ENCODE measurements at places on chromosomes 2 and 18.

DNA sequence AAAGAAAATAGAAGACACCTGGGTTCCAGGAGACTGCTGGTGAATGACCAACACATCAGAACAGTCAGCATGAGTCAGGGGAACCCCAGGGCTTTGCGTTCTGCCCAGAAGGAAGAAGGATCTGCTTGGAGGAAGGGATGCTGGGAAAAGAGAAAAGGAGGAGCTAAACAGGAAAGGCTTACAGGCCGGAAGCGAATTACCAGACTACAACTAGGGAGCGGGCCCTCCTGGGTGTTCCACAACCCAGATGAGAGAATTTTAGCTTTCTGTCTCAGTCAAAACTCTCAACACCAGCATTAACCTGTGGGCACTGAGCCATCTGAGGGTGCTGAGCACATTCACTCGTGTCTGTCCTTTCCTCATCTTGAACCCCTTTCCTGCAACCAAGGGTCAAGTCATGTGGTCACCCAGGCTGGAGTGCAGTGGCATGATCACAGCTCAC lies 19.2 kb downstream of the CDC42EP3 start:
- no peak for DNase-seq

DNA sequence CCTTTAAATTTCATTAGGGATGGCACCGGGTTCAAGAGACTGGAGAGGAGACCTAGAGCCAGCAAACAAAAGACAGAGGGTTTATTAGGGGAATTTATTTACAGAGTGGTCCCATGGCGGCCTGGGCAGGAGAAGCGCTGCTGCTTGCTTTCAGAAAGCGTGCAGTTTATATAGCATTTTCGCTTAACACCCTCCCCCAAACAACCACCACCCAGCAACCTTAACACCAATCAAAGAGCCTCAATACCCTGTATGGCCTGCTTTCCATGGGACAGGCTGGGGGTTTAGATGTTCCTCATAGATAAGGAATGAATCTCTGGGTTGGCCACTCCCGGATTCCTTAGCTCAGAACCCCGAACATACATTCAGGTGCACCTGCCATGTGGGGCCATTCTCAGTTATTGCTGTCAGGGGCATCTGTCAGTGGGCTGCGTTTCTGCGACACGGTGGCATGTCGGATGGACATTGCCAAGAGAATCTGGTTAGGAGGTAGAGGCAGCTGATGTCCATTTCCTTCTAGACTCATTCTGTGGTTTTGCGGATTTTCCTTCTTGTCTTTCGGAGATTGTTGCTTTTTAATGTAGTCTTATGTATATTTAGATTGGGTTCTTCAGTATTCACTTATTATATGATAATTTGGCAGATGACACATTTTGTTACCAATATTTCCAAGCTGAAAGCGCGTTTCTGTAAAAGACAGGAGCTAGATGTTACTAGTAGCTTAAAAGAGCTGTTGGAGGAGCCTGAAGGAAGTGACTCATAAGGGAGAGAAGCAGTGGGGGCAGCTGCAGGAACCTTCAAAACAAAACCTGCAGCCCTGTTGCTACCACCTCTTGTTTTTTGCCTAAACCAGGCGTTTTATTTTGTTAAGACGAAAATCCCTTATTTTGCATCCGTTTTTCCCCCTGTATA lies 7.2 kb downstream of the AGAP1 start:
- DNase-seq = no peak

DNA sequence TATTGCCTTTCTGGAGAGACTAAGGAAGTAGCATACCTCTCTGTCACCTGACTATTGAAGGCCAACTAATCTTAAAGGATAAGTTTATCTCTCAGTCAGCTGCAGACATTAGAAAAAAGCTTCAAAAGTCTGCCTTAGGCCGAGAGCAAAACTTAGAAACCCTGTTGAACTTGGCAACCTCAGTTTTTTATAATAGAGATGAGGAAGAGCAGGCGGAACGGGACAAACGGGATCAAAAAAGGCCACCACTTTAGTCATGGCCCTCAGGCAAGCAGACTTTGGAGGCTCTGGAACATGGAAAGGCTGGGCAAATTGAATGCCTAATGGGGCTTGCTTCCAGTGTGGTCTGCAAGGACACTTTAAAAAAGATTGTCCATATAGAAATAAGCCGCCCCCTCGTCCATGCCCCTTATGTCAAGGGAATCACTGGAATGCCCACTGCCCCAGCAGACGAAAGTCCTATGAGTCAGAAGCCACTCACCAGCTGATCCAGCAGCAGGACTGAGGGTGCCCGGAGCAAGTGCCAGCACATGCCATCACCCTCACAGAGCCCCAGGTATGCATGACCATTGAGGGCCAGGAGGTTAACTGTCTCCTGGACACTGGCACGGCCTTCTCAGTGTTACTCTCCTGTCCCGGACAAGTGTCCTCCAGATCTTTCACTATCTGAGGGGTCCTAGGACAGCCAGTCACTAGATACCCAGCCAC lies 61.5 kb upstream of the FAM98A start:
- DNase-seq = no peak

GRCh38 chr2:157611726-157612125 lies 16.9 kb downstream of the ACVR1C start:
- no peak for DNase-seq

DNA sequence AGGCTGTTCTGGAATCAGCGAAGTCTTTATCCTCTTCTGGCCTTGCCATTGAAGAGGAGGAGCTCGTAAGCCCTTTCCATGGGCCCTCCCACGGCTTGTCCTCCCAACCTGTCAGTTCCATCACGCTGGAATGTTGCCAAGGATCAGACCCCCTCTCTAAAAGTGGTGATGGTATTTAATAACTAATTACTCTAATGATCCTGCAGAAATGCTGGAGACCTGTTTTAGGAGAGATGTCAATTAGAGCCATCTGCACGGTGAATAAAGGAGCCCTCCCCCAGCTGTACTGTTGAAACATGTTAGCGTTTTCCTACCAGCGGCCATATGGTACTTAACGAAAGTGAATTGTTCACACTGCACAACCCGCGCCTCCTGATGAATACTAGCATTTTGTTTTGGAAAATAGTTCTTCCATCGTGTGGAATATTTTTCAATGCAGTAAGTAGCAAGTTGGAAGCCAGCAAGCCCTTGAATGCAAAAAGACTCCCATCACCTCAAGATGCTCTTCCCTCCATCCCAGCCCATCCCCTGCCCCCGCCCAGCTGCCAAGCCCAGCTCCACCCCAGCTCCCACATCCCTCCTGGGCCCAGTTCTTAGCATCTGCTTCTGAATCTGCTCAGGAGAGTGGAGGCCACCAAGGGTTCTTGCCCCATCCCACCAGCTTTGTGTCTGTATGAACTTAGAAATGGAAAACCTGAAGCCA lies 145.4 kb downstream of the KLHL29 start:
- DNase-seq = no peak

DNA sequence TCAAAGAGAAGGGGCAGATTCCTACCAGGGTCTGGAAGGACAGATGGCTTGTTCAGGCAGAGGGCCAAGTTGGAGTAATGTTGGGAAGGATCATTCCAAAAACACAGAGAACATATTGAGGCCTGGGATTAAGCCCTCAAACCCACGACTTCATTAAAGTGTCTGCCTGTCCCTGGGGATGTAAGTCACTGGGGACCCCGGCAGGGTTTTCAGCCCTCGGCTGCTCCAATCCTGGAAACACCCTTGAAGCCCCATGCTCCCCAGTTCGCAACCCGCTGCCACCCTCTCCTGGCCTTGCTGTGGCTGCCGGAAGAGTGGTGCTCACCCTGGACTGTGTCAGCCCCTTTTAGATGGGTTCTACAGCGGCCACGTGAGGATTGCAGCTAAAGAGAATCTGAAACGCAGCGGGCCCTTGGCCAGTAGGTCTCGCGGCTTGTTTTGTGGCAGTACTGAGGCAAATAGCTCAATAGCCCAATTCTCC lies 79.9 kb downstream of the EPAS1 start:
- DNase-seq = no peak

GRCh38 chr2:180706694-180707093 lies 273.7 kb upstream of the UBE2E3 start:
- no peak for DNase-seq

DNA sequence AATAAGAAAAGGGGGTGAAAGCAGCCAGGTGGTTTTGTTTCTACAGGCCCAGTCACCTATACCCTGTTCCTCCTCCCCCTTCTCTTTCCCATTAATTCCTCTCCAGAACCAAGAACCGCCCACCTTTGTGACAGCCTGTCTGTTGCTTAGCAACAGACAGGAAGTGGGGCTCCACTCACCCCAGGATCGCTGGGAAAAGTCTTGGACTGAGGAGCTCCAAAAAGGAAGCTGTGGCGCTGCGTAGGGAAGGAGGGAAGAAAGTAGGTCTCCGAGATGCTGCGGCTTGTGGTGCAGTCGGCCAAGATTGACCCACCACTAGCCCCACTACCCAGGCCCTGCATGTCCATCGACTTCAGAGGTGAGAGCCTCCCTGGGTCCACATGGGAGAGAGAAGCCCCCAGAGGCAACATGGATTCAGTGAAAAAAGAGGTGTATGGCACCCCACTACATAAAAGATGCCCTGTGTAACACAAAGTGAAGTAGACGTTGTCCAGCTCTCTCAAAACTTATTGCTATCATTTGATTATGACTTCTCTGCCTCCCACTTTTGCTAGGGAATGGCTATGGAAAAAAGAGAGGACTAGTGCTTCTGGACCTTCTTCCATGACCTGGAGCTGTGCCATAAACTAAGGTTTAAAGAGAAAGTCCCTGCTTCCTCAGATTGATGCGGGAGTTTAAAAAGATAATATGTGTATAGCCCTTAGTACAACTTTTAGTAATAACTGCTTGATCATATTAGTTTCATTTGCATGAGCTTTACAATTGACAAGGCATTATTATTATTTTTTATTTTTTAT lies at the start of gene FER1L5:
FER1L5 (plus strand) TSS at position 201 of the 797 bp plus-strand sequence; CDS start at position 274, 73 bp downstream.
- no peak for DNase-seq

- DNase-seq = no peak
Observed at GRCh38 chr2:28447943-28448792, 47.7 kb upstream of the PLB1 start.

DNA sequence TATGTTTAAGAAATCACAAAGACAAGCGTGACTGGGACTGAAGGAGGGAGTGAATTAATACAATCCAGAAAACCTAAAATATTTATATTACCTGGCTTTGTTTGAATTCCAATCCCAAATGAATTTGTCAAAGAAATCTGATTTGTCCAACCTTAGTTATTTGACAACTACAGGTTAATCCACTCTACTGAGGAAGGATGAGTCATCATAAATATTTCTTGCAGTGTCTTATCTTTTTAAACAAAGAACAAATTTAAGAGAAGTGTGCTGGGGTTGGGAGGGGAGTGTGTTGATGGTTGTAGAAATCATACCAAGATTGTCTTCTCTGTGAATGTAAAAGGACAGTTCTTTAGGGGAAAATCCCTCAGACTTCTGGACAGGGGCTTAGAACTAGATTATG lies 1106.3 kb upstream of the SLC39A10 start:
- DNase-seq = no peak

GRCh38 chr2:219331560-219332213 lies 857 bp downstream of the RESP18 start:
- DNase-seq = no peak

Data from stimulated activated CD8-positive, alpha-beta memory T cell treated with anti-CD3 and anti-CD28 coated beads, Interleukin-2, amount 100 ng/mL, for 1 hour (primary cell).